ENCODE measurements at places on chromosomes 7 and 10. TPM values are rescaled to one million over a fixed set of nuclear protein-coding genes. Genes with fewer than 3 reads are reported as not detected.

DNA sequence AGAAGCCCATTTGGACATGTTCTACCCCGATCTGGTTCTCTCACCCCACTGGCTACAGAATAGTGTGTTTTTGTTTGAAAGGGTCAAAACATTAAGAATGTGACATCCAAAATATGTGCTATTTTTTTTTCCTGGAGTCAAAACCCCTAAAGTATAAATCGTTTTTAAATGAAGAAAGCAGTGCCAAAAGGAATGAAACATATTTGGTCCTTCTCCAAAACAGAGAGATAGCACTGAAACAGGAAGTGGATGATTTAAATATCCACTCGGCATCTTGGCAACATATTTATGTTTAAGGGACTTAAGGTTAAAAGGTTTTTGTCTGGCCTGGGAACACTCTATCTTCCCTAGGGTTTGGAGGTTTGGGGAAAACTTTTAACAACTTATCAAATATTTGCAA, 32.3 kb downstream of the CALD1 start:
- no peak for DNase-seq

- DNase-seq, result no peak
These were observed 10.2 kb downstream of the CCDC6 start for GRCh38 chr10:59896191-59896590.

GRCh38 chr7:15330943-15331342, 230.9 kb downstream of the AGMO start:
- DNase-seq, result no peak

DNA sequence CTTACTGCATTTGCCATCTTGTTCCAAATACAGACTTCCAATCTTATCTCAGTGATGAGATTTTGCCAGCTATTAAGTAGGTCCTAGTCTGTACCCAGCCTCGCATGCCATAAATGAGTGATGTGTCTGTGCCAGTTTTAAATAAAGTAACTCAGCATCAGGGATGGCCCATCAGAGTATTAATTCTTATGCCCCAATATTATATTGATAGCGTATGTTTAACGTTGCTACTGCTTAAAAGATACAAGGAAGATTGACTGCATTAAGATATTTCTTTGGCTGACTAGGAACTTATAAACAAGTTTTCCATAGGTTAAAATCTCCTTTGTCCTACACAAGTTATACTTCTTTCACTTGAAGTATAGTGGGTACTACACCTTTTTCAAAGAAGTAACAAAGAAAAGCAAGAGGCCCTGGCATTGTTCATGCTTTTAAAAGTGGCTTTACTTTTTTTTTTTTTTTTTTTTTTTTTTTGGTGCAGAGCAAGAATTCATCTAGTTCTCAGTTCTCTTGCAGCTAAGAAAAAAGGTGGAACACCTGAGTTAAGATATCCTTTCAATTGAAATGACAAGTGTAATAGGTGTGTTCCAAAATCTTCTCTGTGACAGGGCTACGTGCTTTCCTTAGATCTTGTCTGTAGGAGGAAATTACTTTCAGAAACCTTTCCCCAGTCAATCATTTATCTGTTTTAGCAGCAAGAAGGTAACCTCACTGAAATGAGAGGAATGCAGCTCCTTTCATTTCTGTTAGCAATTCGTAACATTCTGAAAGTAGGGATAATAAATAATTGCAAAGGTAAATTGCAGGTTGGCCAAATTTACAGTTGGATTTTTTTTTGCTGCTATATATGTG, 245.0 kb downstream of the CELF2 start:
- DNase-seq, result no peak

DNA sequence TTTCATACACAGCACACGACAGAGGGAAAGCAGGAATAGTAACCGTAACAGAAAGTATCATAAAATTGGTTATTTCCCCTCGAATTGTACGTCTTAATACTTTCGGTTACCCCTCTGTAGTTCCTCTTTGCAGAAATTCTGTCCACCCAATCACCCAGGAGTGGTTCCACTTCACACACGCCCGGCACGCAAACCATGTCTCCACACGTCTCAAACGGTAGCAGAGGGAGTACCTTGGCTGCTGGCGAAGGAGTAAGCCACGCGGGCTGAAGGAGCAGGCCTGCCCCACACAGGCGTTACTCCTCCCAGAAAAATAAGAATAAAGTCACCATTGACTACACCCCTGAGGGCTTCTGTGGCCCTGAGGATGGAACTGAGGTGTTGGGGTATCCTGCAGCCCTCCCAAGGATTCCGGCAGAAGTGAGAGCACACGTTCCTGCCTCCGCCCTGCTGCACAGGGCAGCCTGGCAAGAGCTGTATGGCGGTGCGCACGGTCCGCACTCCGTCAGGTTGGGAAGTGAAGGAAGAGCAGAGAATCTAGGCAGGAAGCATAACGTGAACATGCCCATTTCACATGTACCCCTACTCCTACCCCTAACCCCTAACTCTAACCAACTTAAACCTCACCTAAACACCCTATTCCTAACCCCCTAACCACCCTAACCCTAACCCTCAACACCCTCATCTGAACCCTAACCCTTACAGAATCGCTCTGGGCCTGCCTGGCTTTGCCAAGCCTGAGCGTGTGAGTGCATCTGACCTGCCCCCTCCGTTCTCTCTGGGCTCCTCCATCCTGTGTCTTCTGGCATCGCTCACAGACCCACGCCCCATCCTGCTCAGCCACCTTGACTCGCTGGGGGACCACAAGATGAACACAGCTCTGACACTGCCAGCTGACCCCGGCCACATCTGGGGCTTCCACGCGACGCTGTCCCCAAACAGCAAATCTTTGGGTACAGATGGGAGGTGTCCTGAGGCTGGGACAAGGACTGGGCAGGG, 18.2 kb downstream of the GPR146 start:
- DNase-seq, result no peak

- no peak for DNase-seq
These were observed 73.2 kb upstream of the ST8SIA6 start for GRCh38 chr10:17527514-17528146.

TUBB8 gene
- not detected for polyA plus RNA-seq

GRCh38 chr10:77282163-77282562, 355.4 kb downstream of the KCNMA1 start:
- no peak for DNase-seq

DNA sequence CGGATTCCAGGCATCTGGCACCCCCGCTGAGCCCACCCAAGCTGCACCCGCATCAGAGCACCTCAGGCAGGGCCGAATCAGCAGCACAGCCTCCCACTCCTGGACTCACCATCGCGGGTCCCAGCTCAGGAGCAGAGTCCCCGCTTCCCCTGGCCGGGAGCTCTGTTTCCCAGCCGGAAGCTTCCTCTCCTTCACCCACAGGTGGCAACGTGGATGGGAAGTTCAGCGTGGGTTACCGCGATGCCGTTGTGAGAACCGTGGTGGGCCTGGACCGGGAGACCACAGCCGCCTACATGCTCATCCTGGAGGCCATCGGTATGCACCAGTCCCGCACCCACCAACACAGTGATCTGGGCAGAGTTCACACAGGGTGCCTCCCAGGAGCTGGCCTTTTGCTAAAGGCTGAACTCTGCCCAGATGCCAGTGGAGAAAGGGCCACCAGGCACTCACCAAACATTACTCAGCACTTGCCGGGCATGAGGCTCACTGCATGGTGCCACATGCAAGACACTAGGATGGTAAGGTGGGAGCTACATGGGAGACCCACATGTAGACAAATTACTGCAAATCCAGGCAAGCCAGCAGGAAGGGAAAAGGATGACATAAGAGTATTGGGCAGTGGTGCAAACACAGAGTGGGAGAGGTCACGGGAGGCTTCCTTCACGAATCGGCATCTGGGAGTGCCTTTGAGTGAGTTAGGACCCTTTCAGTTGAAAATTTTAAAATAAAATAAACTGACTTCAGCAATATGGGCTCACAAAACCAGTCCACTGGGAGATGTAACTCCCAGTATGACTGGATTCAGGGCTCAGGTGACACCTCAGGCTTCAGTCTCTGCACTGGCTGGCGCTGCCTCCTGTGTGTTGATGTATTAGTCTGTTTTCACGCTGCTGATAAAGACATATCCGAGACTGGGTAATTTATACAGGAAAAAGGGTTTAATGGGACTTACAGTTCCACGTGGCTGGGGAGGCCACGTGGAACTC, 10.4 kb downstream of the C10orf105 start:
- no peak for DNase-seq

ALOX5 gene
- polyA plus RNA-seq, result 1.9 TPM

- no peak for DNase-seq
These were observed 39.9 kb upstream of the BNIP3 start for GRCh38 chr10:132021504-132022143.

CXCL12 gene
- 201 TPM for polyA plus RNA-seq

TMEM196 gene
- polyA plus RNA-seq, result not detected

GRCh38 chr10:62373995-62374861, at the start of gene ZNF365:
TSS of gene ZNF365 (plus strand) at chr10:62374369. CDS start at chr10:62376194, 1,825 bp downstream.
- DNase-seq, result peak; percentile 24

PON3 gene
- 5.6 TPM for polyA plus RNA-seq

- no peak for DNase-seq
These were observed 313.6 kb upstream of the ZMIZ1 start for GRCh38 chr10:78755063-78755701.

DNA sequence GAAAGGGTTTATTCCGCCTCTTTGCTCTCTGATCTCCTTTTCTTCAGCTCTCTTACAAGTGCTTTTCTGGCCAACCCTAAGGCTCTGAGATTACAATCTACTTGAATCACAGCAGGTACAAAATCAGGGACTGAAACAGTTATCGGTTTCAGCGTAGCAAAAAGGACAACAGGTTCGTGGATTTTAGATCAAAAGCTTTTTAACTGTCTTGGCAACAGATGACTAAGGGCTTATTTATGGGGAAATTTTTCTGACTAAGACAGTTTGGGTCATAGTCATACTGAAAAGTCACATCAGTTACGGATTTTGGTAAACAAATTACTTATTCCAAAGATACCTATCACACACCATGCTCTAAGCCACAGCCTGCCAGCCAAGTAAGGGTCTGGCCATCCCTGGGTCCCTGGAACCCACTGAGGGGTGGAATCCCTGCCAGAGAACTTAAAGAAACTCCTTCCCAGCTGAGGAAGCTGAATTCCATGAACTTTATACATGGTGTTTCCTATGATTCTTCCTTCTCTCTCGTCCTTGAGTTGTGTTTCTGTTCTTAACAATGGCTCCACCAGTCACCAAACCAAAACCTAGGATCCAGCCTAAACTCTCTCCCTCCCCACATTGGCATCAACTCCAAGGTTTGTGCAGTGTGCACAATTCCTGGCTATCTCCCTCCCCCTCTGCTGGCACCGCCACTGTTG, 169.3 kb downstream of the FAM107B start:
- no peak for DNase-seq

All from hindlimb muscle (tissue), 1 donor.